ENCODE measurements at places on chromosomes 7 and 10. TPM values are rescaled to one million over a fixed set of nuclear protein-coding genes. Genes with fewer than 3 reads are reported as not detected.

Gene MMP21
- not detected for total RNA-seq

DNA sequence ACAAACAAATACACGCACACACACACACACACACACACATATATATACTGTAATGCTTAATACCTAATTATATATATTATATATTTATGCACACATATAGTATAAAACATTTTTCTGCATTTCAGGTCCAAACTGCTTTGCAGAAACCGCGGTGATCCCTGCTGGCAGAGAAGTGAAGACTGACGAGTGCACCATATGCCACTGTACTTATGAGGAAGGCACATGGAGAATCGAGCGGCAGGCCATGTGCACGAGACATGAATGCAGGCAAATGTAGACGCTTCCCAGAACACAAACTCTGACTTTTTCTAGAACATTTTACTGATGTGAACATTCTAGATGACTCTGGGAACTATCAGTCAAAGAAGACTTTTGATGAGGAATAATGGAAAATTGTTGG lies 138.5 kb downstream of the VWC2 start:
- no peak overlapping the region for H3K27ac ChIP-seq
- no peaks in the 10 kb centered on the region for H3K4me1 ChIP-seq
- DNase-seq: no peak
- no peaks in the 10 kb centered on the region for H3K27me3 ChIP-seq

Gene GJD4
- total RNA-seq: not detected

DNA sequence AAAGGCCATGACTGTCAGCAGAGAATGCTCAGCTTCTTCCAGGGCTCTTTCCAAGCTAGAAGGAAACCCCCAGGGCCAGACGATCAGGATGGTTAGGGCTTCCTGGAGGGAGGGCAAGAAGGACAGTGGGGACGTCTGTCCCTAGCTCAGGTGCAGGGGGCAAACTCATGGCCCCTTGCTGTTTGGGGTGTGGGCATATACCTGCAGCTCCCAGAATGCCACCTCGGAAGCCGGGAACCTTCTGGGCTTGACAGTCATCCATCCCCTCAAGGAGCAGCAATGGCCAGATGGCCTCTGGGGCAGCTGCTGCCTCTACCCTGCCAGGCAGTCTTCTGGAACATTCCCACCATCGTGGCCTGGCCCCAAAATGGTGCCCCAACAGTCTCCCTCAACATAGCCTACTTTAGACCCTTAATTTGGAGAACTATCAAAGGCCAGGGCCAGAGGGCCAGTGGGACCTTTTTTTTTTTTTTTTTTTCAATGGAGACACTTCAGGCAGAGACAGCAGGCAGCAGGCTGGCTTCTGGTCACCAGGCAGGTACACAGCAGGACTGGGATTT lies 40.2 kb upstream of the ZMIZ1 start:
- H3K4me1 ChIP-seq: no peaks in the 10 kb centered on the region
- no peak overlapping the region for H3K27ac ChIP-seq
- H3K27me3 ChIP-seq: no peaks in the 10 kb centered on the region
- H3K4me3 ChIP-seq: no peak overlapping the region
- DNase-seq: no peak

Gene CYP3A7
- not detected for total RNA-seq

Gene A1CF
- not detected for total RNA-seq

- no peak overlapping the region for H3K27ac ChIP-seq
- H3K27me3 ChIP-seq: peaks cover 20% of the 10 kb centered on the region
- peaks cover 29% of the 10 kb centered on the region for H3K36me3 ChIP-seq
- DNase-seq: no peak
- no peak overlapping the region for H3K4me3 ChIP-seq
These were observed 14.3 kb downstream of the INSIG1 start for GRCh38 chr7:155311826-155312537.

GRCh38 chr10:70162892-70163201 lies 7.5 kb downstream of the SAR1A start:
- H3K4me1 ChIP-seq: peaks cover 3% of the 10 kb centered on the region
- no peaks in the 10 kb centered on the region for H3K27me3 ChIP-seq
- no peak overlapping the region for H3K27ac ChIP-seq
- peaks cover 62% of the 10 kb centered on the region for H3K36me3 ChIP-seq
- no peak for DNase-seq

DNA sequence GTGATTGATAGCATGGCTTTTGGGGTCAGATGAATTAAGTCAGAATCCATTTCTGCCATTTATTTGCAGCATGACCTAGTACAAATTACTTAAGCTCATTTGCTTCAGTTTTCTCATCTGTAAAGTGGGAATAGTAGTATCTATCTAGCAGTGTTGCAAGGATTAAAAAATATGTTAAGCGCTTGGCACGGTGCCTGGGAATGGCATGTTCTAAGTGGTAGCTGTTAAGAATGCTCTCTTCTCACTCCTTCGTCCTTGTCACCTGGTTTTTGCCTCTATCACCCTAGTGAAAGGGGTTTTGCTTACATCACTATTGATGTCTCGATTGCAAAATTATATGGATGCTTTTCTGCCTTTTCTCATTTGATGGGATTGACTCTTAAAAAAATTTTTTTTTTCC lies 7.4 kb downstream of the TMEM248 start:
- H3K36me3 ChIP-seq: peaks cover 5% of the 10 kb centered on the region
- no peak for DNase-seq
- H3K27me3 ChIP-seq: no peaks in the 10 kb centered on the region
- no peak overlapping the region for H3K27ac ChIP-seq
- H3K4me3 ChIP-seq: no peak overlapping the region

GRCh38 chr10:59580026-59580863 lies 129.4 kb downstream of the SLC16A9 start:
- no peaks in the 10 kb centered on the region for H3K4me1 ChIP-seq
- H3K27ac ChIP-seq: no peak overlapping the region
- no peak overlapping the region for H3K4me3 ChIP-seq
- H3K36me3 ChIP-seq: no peaks in the 10 kb centered on the region
- DNase-seq: no peak
- 0 out of 2 replicates have a peak, but pooled peaks cover 6% of the 10 kb centered on the region for H3K27me3 ChIP-seq

GRCh38 chr10:30070001-30070685 lies 10.8 kb upstream of the JCAD start:
- no peak overlapping the region for H3K27ac ChIP-seq
- no peaks in the 10 kb centered on the region for H3K27me3 ChIP-seq
- no peak for DNase-seq

- H3K4me1 ChIP-seq: no peaks in the 10 kb centered on the region
- no peak overlapping the region for H3K27ac ChIP-seq
- no peaks in the 10 kb centered on the region for H3K36me3 ChIP-seq
- H3K27me3 ChIP-seq: no peaks in the 10 kb centered on the region
- DNase-seq: no peak
- no peak overlapping the region for H3K4me3 ChIP-seq
These were observed 201.8 kb downstream of the DYNC1I1 start for GRCh38 chr7:95974108-95974507.

Gene WEE2
- total RNA-seq: not detected

DNA sequence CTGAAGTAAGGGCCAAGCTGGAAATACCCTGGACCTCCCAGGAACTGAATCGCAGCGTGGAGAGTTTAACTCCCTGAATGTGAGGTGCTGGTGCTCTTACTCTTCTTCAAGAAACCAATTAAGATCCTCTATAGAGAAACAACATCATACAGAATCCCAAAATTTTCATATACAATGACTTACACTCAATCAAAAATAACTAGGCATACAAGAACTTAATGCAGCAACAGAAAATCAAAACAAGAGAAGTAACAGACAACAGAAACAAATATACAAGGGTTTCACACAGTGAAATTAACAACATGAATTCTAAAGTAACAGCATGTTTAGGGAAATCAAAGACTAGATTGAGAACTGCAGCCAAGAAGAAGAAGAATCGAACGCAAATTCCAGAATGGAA lies 37.7 kb downstream of the RNF216 start:
- no peak overlapping the region for H3K4me3 ChIP-seq
- H3K4me1 ChIP-seq: no peaks in the 10 kb centered on the region
- H3K27ac ChIP-seq: no peak overlapping the region
- H3K27me3 ChIP-seq: no peaks in the 10 kb centered on the region
- DNase-seq: no peak

DNA sequence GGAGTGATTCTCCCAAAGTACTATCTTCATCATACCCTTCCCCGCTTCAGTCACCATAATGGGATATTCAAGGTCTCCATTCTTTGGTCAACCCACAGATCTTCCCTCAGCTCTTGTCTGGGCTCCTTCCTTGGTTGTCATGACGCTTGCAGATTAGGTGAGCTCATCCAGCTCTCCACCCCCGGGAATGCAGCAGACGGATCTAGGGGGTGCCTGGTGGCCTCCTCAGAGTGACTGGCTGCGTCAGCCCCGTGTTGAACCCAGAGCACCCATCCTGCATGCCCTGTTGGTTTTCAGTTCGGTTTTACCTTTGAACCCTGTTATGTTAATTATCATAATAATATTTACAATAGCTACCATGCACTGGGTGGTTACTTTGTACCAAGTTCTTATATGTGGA lies 6.4 kb downstream of the NEURL1 start:
- H3K4me3 ChIP-seq: no peak overlapping the region
- no peak for DNase-seq
- H3K27me3 ChIP-seq: no peaks in the 10 kb centered on the region
- peaks cover 8% of the 10 kb centered on the region for H3K4me1 ChIP-seq
- no peaks in the 10 kb centered on the region for H3K36me3 ChIP-seq
- no peak overlapping the region for H3K27ac ChIP-seq

Gene FRMD4A
- 18.3 TPM for total RNA-seq

Gene LRIT1
- not detected for total RNA-seq
